ENCODE measurements at places on chromosomes 1 and 21.

- DNase-seq, result no peak
Measured at GRCh38 chr1:14873677-14874076, 275.2 kb downstream of the KAZN start.

GRCh38 chr1:3522564-3523265 lies 68.2 kb downstream of the ARHGEF16 start:
- no peak for DNase-seq

DNA sequence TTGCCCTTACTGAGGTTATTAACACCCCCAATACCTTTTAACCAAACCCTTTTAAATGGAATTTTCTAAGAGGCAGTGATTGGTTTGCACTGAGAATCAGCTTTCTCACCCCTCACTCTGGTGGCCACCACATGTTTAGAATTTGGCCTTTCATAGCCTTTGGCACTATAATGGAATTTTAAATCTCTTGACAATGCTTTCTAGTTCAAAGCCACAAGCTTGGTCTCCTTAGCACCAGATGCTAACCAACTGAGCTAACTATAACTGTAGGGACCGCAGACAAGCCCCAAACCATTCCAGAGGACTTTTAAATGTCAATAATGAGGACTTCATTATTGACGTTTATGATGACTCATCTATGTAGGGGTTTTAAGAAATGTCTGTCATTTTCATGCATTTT lies 238.7 kb upstream of the SNX7 start:
- no peak for DNase-seq

DNA sequence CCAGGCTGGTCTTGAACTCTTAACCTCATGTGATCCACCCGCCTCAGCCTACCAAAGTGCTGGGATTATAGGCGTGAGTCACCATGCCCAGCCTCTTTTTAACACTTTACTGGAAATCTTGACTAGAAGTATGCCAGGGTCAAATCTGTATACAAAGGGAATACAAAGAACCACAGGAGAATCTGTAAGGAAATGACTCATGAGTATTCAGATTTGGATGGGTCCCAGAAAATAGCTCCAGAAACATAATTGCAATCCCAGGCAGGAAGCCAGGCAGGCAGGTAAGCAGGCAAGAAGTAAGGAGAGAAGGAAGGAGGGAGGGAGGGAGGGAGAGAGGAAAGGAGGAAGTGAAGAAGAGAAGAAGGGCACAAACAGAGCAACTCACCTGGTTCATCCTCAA lies 22.8 kb upstream of the TIAM1 start:
- no peak for DNase-seq

- DNase-seq, result no peak
Measured at GRCh38 chr1:107523061-107523460, 382.2 kb downstream of the NTNG1 start.

- DNase-seq, result no peak
Measured at GRCh38 chr1:1182491-1183220, 9.0 kb downstream of the TTLL10 start.

DNA sequence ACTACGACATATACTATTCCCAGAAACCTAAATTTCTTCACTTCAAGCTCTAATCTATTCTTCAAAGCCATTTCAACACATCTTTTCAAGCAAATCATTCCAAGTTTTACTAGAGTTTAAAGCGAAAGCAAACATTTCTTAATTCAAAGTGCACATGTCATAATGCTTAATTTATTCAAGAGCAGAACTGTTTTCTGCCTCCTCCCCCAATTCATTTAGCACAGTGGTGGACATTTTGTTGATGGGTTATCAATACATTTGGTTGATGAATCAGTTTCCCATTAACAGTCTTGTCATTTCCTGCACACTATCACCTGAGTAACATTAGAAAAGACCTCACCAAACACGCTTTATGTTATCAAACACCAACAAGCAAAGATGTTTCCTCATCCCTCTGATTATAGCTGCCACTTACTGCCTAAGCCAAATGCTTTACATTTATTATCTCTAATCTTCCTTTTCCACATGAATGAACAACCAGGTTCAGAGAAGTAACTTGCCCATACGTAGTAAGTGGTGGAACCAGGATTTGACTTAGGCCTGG lies 2.0 kb downstream of the SRSF4 start:
- no peak for DNase-seq

GRCh38 chr1:226871636-226872327 lies 1.4 kb downstream of the PSEN2 start:
- DNase-seq, result no peak

DNA sequence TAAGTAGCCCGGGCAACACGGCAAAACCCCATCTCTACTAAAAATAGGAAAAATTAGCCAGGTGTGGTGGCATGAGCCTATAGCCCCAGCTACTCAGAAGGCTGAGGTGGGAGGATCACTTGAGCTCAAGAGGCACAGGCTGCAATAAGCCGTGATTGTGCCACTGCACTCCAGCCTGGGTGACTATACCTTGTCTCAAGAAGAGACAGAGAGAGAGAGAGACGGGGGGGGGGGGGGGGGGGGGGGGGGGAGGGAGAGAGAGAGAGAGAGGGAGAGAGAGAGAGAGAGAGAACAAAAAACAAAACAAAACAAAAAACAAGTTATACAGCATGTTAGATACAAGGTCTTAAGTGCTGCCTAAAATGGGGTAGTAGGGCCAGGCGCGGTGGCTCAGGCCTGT lies 77.8 kb upstream of the ZNF281 start:
- DNase-seq, result no peak

DNA sequence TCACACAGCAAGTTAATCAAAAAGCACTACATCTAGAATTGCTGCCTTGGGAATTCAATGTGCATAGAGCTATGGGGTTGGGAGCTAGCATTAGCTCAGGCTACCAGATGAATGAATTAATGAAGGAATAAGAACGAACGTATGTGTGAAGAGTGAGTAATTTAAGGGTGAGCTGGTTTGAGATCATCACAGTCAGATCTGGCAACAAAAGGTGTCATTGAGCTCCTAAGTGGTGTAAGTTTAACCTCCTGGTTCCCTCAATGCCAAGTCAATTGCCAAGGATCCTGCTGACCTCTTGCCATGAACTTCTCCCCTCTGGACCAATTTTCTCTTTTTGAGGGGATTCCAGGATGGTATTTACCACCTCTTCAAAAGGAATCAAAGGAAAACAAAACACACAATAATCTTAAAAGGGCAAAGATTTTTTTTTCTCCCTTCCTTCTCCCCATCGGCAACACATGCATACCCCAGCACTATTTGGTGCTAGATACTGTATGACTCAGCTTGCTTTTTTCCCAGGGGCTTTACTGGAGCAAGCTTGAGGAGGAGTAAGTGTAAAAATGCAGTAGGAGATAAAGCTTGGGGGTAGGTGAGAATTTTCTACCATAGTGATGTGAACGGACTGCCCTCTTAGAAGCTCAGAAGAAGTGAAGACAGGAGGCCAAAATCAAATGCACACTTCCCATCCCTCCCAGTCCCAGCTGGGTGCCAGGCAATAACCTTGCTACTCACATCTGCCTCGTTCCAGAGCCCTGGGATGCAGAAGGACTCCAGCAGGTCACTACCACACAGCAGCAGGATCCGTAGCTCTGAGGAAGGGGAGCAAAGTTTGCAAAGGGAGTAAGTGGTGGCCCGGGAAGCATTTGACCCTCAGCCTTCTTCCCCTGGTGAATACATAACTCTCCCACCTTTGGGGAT lies 92.0 kb downstream of the LAMC2 start:
- no peak for DNase-seq

- no peak for DNase-seq
Measured at GRCh38 chr1:24503059-24503751, 569 bp downstream of the RCAN3 start.

DNA sequence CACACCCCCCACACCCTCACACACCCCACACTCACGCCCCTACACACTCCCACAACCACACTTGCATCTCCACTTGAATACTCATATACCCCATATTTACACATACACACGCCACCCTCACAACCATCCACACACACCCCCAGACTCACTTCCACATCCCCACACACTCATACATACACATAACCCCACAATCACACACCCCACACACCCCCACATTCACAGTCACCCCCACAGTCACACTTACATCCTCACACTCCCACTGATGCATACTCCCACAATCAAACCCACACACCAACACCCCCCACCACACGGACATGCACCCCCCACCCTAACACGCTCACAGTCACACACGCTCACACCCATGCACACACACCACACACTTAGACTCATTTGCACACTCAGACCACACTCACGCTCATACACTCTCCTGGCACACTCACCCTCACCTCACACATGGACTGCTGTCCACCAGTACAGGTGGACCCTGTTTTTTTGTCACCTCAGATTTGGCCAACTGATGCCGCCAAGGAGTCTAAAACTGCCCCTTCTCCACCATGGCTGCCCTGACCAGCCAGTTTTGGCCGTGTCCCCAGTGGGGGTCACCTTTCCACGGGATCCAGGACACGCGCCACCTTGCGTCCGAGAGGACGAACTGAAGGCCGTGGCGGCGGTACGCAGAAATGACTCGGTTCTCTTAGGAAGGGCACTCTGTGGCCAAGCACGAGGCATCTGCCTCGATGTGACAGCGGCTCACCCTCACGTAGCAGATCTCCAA lies 45.3 kb upstream of the EDN2 start:
- DNase-seq, result no peak

GRCh38 chr1:171141688-171142415 lies 43.2 kb upstream of the FMO2 start:
- no peak for DNase-seq

DNA sequence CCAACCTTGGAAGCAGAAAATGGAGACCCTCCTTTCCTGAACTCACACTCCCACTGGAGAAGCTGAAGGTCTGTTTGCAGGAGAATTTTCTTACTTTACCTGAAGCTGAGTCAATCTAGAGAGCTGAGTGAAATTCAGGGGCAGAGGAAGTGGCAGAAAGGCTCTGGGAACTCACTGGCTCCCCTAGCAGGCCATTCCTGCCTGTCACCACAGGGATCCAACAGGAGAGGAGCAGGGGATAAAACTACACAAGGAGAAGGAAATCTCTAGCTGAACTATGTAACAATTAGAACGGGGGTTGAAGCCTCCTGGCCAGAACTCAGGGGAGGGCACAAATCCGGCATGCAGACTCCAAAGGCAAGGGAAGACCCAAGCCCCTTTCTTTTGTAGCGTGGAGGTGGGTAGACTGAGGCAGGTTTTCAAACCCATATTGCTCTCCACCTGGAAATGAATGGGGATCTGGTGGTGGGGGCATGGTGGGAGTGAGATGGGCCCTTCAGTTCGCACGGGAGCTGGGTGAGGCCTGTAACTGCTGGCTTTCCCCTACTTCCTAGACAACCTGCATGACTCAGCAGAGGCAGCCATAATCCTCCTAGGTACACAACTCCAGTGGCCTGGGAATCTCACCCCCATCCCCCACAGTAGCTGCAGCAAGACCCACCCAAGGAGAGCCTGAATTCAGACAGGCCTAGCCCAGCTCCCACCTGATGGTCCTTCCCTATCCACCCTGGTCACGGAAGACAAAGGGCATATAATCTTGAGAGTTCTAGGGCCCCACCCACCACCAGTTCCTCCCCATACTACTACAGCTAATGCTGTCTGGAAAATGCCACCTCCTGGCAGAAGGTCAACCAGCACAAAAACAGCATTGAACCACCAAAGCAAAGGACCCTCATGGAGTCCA lies 158.1 kb downstream of the LTN1 start:
- DNase-seq, result no peak

DNA sequence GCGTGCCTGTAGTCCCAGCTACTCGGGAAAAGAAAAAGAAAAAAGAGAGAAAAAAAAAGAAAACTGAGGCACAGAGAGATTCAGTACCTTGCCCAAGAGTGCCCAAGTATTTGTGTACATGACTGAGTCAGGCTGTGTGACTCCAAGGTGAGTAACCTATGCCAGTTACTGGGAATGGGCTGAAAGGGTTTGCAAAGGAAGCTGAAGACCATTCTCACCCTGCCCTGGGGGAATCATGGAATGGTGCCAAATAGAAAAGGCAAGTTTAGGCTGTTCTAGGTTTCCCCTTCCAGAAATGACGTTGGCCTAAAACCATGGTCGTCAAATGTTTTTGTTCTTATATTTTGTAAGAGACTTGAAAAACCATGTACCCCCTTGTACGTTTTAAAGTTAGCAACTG lies 37.9 kb upstream of the LRIG2 start:
- DNase-seq, result no peak

DNA sequence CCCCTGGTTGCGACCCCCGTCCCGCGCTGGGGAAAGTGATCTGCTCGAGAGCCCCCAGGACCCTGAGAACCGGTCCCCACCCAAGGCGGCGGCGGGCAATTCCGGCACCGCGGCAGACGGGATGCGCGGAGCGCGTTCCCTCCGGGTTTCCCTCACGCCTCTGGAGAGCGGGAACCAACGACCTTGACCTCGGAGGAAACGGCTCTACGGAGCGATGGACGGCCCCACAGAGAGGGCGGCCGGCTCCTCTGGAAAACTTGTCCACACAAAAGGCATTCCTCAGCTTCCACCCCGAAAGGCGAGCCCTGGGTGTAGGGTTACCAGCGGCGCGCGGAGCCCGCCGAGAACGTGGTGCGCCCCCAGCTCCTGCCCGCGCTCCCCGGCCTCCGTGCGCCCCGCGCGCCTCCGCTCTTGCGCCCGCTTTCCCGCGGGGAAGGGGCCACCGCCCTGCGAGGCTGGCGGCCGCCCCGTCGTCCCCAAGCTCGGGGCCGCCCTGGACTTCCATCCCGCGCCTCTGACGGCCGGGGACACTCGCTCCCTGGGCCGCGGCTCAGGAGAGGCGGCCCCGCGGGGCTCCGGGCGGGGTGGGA lies 391 bp upstream of the KIAA1614 start:
- DNase-seq, result no peak

GRCh38 chr1:10909697-10910680 lies 102.5 kb upstream of the TARDBP start:
- peak; percentile 24 for DNase-seq

- no peak for DNase-seq
Measured at GRCh38 chr1:233240829-233241682, 54.5 kb downstream of the PCNX2 start.

GRCh38 chr1:156814571-156815260 lies 1.9 kb downstream of the SH2D2A start:
- DNase-seq, result no peak

- DNase-seq, result peak; percentile 46
Measured at GRCh38 chr1:51234721-51235425, 1.2 kb upstream of the RNF11 start.

DNA sequence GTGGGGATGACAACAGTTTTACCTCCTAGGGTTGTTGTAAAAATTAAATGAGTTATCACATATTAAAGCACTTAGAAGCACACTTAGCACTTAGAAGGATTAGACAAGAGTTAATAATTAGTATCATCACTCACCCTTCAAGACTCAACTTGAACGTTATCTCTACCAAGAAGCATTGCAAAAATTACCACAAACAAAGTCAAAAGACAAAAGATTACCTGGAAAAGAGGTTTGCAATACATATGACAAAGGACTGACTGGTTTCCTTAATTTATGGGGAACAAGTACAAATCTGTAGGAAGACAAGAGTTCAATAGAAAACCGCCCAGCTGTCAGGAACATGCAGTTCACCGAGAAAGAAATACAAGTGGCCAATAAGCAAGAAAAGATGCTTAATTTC lies 93.3 kb upstream of the ATP1A1 start:
- no peak for DNase-seq

- peak; percentile 63 for DNase-seq
Measured at GRCh38 chr1:232767305-232768074, 37.7 kb upstream of the MAP10 start.
